Stimulated activated naive CD4-positive, alpha-beta T cell treated with Interleukin-2 at 50 U/mL for 16 hours (primary cell): ENCODE measurements at places on chromosomes 2 and 18.

GRCh38 chr18:37846996-37847395 lies 281.4 kb upstream of the CELF4 start:
- DNase-seq = no peak

DNA sequence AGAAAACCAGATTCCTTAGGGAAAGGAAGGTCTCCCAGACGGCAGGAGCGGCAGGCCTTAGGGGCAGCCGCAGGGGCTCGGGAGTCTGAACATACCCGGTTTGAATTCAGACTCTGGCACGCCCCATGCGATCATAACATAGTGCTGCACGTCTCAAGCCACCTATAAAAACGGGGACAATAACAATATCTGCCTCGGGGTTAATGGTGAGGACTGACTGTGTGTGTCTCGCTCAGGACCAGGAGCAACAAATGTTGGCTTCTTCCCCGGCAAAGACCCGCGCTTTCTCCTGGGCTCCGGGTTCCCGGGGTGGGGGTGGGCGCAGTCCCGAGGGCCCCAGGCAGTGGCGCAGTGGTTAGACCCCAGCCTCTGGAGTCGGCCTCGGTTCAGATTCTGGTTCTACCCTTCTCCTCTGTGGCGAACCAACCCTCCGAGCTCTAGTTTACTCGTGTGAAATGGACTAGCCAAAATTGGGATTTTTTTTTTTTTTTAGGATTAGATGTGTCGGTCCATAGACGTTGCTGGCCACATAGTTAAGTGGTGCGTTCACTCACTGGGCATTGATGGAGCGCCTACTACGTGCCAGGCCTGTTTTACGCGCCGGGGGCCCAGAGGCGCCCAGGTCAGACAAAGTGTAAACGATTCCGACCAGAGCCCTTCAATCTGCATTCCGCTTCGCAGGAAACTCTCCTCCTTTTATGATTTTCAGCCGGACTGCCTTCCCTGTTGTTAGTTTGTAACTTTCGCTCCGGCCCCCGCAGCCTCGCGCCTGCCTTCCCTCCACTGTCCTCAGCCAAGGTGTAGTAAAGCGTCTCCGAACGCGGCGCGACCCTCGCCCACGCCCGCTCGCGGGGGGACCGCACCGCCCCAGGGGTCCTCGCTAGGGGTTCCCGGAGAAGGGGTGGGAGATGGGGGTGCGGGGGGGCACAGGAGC lies 820 bp upstream of the SH3BP4 start:
- no peak for DNase-seq

DNA sequence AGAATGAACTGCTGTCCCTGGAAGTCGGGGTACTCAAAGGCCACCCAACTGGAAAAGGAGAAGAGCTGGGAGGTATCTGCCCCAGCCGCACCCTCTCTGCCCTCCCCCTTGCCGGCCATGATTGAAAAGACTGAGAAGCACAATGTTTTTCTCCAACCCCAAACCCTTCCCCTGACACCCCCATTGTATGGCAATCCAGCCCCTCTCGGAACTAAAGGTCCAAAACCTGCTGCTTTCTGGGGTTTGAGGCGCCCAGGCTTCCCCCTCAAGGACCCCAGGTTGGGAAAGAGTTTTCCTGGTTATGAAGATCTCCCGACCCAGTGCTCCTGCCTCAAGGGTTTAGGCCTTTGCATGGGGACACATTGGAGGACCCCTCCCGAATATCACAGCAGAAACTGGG lies 1.0 kb downstream of the CRYBA2 start:
- no peak for DNase-seq

DNA sequence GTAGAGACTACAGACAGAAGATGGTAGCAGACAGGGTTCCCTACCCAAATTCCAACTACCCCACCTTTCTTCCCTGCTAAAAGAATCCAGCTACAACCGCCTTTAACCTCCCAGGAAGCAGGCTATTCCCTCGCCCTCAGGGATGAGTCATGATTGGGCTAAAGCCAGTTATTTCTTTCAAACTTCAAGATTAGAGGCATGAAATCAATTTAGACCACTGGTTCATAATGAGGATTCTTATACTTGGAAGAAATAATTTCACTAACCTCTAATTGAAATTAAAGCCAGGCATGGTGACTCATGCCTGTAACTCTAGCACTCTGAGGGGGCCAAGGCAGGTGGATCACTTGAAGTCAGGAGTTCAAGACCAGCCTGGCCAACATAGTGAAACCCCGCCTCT lies 20.0 kb downstream of the TRIP12 start:
- no peak for DNase-seq

DNA sequence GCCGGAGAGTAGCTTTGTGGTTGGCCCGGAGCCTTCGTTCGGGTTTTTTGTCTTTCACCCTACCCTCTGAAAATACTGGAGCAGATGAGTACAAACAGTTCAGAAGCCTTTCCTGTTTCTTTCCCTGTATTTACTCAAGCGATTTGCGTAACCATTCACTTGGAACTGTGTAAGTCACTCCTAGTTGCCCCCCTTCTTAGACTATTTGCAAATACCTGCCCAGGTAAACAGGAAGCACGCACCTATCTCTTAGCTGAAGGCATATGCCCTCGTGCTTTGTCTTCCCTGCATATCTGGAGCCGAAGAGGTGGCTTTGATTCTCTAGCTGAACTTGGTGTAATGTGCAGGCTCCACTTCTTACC lies 1.4 kb downstream of the KCNS3 start:
- DNase-seq = no peak

DNA sequence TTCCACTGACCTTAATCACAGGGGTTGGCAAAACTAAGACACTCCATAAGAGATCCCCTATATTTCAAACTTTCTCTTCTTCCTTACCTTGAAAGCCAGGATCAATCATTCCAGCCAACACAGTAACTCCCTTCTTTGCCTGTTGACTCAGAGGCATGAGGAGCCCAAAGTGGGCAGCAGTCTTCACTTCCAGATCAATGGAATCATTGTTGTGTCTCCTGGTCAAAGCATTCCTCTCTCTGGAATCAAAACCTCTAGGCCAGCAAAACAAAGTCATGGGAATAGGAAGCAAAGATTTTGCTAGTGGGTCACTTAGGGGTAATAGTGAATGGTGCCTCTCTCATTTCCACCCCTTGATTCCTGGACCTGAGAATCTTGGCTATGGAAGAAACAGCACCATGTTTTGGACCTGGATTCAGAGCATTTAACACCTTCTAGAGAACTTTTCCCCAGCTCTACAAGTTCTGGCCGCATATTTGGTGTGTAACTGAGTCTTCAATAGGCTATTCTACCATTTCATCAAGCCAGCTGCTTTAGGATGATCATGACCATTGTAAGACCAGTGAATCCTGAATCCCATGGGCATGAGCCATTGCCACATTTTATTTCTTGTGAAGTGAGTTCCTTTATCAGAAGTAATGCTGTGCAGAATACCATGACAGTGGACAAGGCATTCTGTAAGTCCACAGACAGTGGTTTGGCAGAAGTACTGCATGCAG lies 65.7 kb upstream of the SERPINE2 start:
- no peak for DNase-seq
